Activated CD8-positive, alpha-beta memory T cell treated with anti-CD3 and anti-CD28 coated beads, Interleukin-2, amount 10 ng/mL, durations not matched to agents 7 days and 5 days (primary cell): ENCODE measurements at places on chromosomes 3 and 15. TPM values are rescaled to one million over a fixed set of nuclear protein-coding genes. Genes with fewer than 3 reads are reported as not detected.

- no peaks in the 10 kb centered on the region for H3K27me3 ChIP-seq
- no peaks in the 10 kb centered on the region for H3K4me1 ChIP-seq
- no peak overlapping the region for H3K4me3 ChIP-seq
- H3K27ac ChIP-seq = no peak overlapping the region
Measured at GRCh38 chr3:188796122-188796631, 375.6 kb upstream of the TPRG1 start.

GRCh38 chr3:76061654-76062053, 276.3 kb upstream of the ZNF717 start:
- H3K27ac ChIP-seq = no peak overlapping the region
- H3K4me1 ChIP-seq = no peaks in the 10 kb centered on the region
- no peaks in the 10 kb centered on the region for H3K36me3 ChIP-seq
- DNase-seq = no peak

GRCh38 chr3:48623851-48624547, 2.4 kb upstream of the TMEM89 start:
- peak overlapping the region; percentile 1 for H3K27ac ChIP-seq
- H3K36me3 ChIP-seq = peaks cover 11% of the 10 kb centered on the region
- no peak for DNase-seq
- peaks cover 5% of the 10 kb centered on the region for H3K4me1 ChIP-seq

- peaks cover 22% of the 10 kb centered on the region for H3K27me3 ChIP-seq
- H3K27ac ChIP-seq = no peak overlapping the region
- no peak for DNase-seq
- peaks cover 3% of the 10 kb centered on the region for H3K36me3 ChIP-seq
Measured at GRCh38 chr3:72353236-72354128, 494.8 kb downstream of the SHQ1 start.

DNA sequence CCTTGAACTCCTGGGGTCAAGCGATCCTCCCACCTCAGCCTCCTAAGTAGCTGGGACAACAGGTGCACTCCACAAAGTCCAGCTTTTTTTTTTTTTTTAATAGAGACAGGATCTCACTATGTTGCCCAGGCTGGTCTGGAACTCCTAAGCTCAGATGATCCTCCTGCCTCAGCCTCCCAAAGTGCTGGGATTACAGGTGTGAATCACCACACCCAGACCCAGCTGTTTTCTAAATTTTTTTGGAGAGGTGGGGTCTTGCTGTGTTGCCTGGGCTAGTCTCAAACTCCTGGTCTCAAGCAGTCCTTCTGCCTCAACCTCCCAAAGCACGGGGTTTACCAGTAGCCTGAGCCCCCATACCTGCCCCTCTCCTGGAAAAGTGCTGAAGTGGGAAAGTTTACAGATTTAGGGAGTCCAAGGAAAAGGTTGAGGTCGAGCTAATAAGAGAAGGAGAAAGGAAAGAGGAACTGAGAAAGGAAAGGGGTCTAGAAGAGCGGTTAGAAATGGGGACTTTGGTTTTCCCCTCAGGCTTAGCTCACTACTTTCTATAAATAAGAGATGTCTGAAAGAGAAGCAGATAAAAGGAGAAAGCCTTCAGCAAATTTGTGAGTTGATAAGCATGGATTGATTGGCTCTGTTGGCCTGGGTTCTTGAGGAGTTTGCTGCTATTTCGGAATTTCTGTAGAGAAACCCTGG, 23.6 kb downstream of the UBE2E1 start:
- H3K27ac ChIP-seq = no peak overlapping the region
- DNase-seq = no peak
- H3K36me3 ChIP-seq = peaks cover 12% of the 10 kb centered on the region
- H3K27me3 ChIP-seq = no peaks in the 10 kb centered on the region
- H3K4me3 ChIP-seq = no peak overlapping the region

DNA sequence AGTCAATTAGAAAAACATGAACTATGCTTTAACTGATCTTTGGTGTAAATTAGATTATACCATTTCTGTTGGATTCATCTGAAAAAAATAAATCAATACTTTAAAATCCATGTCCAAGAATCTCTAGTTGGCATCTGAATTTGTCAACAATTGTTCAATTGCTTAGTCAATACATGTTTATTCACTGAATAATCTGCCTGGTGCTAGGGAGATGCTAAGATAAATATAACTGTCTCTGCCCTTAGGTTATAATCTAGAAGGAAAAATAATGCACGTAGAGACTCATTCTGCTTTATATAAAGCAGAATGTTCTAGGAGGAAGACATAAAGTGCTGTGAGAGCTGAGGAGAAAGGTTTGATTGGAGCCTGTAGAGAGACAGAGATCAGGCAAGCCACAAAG, 537.2 kb upstream of the IL12A start:
- no peak for DNase-seq
- no peaks in the 10 kb centered on the region for H3K27me3 ChIP-seq
- no peaks in the 10 kb centered on the region for H3K4me1 ChIP-seq

DNA sequence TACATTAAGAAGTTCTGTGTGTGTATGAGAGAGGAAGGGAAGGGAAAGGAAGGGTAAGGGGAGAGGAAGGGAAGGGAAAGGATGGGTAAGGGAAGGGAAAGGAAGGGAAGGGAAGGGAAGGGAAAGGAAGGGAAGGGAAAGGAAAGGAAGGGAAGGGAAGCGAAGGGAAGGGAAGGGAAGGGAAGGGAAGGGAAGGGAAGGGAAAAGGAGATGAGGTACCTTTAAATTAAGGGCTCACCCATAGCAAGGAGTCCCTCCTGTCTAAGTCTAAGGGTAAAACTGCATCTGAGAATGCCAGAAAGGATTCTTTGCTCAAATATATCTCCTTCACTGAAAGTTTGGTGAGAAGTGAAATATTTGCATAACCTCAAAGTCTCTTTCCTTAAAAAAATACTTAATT, 572.1 kb upstream of the ADAMTS9 start:
- H3K4me3 ChIP-seq = no peak overlapping the region
- no peak for DNase-seq
- H3K4me1 ChIP-seq = no peaks in the 10 kb centered on the region
- no peaks in the 10 kb centered on the region for H3K36me3 ChIP-seq
- no peaks in the 10 kb centered on the region for H3K27me3 ChIP-seq

DNA sequence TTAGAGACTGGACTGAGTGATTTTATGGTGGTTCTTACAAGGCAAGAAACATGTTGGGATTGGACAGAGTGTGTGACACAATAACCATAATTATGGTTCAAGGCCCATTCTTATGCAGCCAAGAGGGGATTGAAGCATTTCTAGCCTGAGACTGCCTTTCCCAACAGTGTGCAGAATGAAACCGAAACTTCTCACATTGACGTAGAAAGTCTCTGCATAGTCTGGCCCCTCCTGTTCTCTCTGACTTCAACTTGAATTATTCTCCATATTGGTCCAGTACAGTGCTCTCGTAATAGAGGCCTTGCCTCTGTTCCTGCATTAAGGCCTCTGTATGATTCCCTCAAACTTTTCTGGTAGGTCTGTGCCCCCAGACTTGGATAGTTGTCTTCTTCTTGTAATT, 138.3 kb downstream of the DIPK2A start:
- H3K4me3 ChIP-seq = peak overlapping the region; percentile 16
- DNase-seq = no peak
- H3K4me1 ChIP-seq = peaks cover 10% of the 10 kb centered on the region
- peaks cover 3% of the 10 kb centered on the region for H3K36me3 ChIP-seq
- H3K27ac ChIP-seq = peak overlapping the region; percentile 52
- H3K27me3 ChIP-seq = peaks cover 9% of the 10 kb centered on the region

DNA sequence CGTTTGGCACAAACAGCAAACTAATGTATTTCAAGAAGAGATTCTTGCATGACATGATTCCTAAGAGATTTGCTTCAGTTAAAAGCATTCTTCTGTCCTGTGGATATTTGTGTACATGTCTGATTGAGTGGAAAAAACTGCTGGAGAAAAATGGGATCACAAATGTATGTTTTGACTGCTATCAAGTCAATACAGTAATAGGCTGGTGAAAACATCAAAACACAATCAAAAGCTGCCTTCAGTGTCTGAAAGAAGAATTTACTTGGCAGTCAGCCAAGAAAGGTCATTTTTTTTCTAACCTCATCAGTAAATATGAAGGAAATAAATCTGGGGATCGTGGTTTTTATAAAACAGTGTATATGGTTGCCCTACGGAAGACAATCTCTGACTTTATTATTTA, 1214.8 kb downstream of the NSUN3 start:
- no peaks in the 10 kb centered on the region for H3K27me3 ChIP-seq
- no peaks in the 10 kb centered on the region for H3K4me1 ChIP-seq
- H3K36me3 ChIP-seq = no peaks in the 10 kb centered on the region
- no peak for DNase-seq

GRCh38 chr3:31948280-31948679, 32.8 kb downstream of the OSBPL10 start:
- H3K27me3 ChIP-seq = peaks cover 14% of the 10 kb centered on the region
- H3K36me3 ChIP-seq = no peaks in the 10 kb centered on the region
- no peak for DNase-seq

GRCh38 chr3:172622916-172623700, 87.8 kb downstream of the NCEH1 start:
- H3K36me3 ChIP-seq = peaks cover 1% of the 10 kb centered on the region
- H3K27me3 ChIP-seq = no peaks in the 10 kb centered on the region
- H3K4me1 ChIP-seq = peaks cover 7% of the 10 kb centered on the region
- DNase-seq = peak; percentile 52
- H3K27ac ChIP-seq = no peak overlapping the region

DNA sequence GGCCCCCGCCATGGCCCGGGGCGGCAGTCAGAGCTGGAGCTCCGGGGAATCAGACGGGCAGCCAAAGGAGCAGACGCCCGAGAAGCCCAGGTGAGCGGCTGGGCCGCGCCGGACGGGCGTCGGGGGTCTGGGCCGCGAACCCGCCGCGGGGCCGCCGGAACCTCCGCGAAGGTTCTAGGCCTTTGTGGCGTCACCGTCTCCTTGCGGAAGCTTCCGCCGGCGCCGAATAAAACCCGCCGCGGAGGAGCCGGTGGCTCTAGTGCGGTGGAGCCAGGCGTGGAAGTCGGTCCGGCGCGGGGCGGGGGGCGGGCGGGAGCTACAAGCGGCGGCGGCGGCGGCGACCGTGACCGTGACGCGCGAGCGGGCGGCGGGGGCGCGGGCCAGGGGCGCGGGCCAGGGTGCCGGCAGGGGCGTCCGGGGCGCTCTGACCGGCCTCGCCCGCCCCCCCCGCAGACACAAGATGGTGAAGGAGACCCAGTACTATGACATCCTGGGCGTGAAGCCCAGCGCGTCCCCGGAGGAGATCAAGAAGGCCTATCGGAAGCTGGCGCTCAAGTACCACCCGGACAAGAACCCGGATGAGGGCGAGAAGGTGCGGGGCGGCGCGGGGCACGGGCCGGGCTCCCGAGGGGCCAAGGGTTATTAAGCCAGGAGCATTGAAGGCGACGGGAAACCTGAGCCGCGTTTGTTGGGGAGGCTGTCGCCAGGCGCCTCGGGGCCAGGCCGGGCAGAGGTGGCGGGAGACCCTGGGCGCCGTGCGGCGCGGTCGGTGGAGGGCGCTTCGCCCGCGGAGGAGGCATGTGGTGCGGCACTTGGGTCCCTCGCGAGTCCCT, at the start of gene DNAJA4:
DNAJA4 (plus strand) TSS at position 259 of the 833 bp plus-strand sequence; CDS start at position 461, 202 bp downstream.
- peak; percentile 78 for DNase-seq
- peak within 1 kb of the TSS; percentile 81 for H3K27ac ChIP-seq
- peaks cover 3% of the 10 kb centered on the region for H3K36me3 ChIP-seq
- no peaks in the 10 kb centered on the region for H3K27me3 ChIP-seq
- H3K4me3 ChIP-seq = peak within 1 kb of the TSS; percentile 79

DNA sequence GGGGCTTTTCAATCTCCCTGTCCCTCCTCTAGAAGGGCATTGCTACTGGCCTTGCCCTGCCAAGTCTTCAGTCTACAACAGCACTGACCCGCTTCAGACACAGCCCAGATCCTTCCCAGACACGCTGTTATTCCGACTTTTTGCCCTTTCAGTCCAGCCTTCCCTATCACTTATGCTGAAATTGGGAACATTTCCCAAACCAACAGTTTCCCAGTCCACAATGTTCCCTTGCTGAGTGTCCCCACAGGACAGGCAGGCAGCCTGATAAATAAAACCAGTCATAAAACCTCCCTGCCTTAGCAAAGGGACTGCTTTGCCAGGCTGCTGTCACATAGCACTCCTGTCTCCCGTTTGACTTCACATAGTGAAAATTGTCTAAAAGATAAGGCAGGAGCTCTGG, 43.5 kb downstream of the GOLGA6L2 start:
- no peaks in the 10 kb centered on the region for H3K4me1 ChIP-seq
- no peaks in the 10 kb centered on the region for H3K27me3 ChIP-seq
- no peak overlapping the region for H3K4me3 ChIP-seq

DNA sequence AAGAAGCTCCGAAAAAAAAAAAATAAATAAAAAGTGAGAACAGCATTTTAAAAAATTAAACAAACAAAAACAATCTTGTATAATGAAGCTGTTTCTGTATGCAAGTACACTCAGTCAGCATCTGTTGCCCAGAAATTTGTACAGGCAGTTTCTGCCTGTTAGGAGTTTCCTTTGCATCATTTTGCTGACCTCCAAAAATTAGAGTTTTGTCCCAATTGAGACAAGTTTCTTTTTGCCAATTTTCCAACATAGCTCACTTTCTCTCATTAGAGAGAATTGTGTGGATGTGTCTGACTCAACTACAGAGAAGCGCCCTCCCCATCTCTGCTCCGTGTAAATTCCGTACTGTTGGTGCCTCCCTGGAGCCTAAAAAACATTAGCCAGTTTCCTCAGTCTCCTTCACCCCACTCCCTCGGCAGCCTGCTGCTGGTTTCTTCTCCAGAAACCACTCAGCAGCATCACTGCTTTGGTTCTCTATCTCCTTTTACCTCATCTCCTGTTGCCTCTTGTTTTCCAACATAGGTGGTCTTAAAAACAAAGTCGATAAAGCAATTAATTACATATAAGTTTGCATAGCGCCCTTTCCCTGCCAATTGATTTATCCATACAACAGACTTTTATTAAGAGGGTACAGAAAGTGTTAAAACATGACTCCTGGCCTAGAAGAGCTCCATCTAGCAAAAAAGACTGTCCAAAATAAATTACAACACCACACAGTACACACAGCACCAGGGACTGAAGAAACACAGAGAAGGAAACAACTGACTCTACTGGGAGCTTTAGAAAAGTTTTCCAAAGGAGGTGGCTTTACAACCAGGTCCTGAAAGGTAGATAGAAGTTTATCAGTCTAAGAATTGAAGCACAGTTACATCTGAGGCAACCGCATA, 286.7 kb downstream of the SHOX2 start:
- no peaks in the 10 kb centered on the region for H3K36me3 ChIP-seq
- H3K27ac ChIP-seq = no peak overlapping the region
- no peak for DNase-seq
- no peak overlapping the region for H3K4me3 ChIP-seq
- H3K27me3 ChIP-seq = no peaks in the 10 kb centered on the region

GRCh38 chr3:17580901-17581300, 161.5 kb downstream of the TBC1D5 start:
- peaks cover 11% of the 10 kb centered on the region for H3K4me1 ChIP-seq
- peaks cover 7% of the 10 kb centered on the region for H3K36me3 ChIP-seq
- H3K27me3 ChIP-seq = no peaks in the 10 kb centered on the region
- no peak for DNase-seq
- H3K27ac ChIP-seq = no peak overlapping the region

DNA sequence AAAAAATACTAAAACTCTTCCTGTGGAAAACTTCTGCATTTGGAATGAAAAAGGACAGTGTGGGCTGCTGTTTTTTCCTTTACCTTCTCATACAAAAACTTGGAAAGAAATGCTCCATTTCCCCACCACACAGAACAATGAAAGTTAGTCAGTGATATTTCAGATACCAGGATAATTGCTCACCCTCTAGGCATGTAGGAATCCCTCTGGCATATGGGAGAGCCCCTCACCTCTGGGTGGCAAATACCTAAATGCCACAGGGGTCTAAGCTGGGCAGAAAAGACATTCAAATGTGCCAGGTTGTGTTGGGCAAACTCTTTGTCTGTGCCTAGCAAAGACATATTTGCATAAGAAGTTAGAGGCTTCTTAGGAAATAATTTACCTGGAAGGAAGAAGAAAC, 560.3 kb upstream of the NR2F2 start:
- H3K4me3 ChIP-seq = no peak overlapping the region
- DNase-seq = no peak
- no peak overlapping the region for H3K27ac ChIP-seq
- H3K27me3 ChIP-seq = no peaks in the 10 kb centered on the region

PAK6 gene
- 1.0 TPM for total RNA-seq

CPN2 gene
- total RNA-seq = not detected

SLC24A5 gene
- total RNA-seq = not detected

SI gene
- not detected for total RNA-seq

GPR15 gene
- 182 TPM for total RNA-seq
